Stomach (tissue), 19 donors: ENCODE measurements at places on chromosomes 16 and 17.

- no peak overlapping the region for H3K27ac ChIP-seq
- no peak overlapping the region for H3K4me3 ChIP-seq
- no peaks in the 10 kb centered on the region for H3K27me3 ChIP-seq
- H3K36me3 ChIP-seq: no peaks in the 10 kb centered on the region
These were observed 111.2 kb downstream of the GNAO1 start for GRCh38 chr16:56302506-56302905.

DNA sequence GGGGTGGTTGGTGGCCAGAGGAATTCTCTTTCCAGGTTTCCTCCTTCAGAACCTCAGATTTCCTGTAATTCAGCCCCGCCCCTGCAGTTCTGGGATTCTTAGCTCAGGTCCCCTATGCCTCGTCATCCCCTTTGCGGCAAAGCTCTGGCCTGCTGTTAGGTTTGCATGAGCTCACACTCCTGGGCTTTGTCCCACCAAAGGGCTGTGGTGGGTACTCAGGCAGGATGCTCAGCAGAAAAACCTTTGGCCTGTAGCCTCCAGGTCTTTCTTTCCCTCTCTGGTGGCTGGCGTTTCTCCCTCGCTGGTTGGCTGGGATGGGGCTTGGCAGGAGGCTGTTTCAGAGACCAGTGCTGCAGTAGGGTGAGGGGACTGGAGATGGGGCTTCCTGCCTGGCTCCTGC lies 9.6 kb upstream of the PLEKHG4 start:
- no peaks in the 10 kb centered on the region for H3K27me3 ChIP-seq
- DNase-seq: no peak
- no peaks in the 10 kb centered on the region for H3K4me1 ChIP-seq
- no peaks in the 10 kb centered on the region for H3K36me3 ChIP-seq
- H3K27ac ChIP-seq: no peak overlapping the region

GRCh38 chr17:15124264-15124595 lies 140.9 kb downstream of the PMP22 start:
- DNase-seq: no peak
- peaks cover 5% of the 10 kb centered on the region for H3K4me1 ChIP-seq
- H3K4me3 ChIP-seq: no peak overlapping the region
- H3K27ac ChIP-seq: no peak overlapping the region
- no peaks in the 10 kb centered on the region for H3K27me3 ChIP-seq

DNA sequence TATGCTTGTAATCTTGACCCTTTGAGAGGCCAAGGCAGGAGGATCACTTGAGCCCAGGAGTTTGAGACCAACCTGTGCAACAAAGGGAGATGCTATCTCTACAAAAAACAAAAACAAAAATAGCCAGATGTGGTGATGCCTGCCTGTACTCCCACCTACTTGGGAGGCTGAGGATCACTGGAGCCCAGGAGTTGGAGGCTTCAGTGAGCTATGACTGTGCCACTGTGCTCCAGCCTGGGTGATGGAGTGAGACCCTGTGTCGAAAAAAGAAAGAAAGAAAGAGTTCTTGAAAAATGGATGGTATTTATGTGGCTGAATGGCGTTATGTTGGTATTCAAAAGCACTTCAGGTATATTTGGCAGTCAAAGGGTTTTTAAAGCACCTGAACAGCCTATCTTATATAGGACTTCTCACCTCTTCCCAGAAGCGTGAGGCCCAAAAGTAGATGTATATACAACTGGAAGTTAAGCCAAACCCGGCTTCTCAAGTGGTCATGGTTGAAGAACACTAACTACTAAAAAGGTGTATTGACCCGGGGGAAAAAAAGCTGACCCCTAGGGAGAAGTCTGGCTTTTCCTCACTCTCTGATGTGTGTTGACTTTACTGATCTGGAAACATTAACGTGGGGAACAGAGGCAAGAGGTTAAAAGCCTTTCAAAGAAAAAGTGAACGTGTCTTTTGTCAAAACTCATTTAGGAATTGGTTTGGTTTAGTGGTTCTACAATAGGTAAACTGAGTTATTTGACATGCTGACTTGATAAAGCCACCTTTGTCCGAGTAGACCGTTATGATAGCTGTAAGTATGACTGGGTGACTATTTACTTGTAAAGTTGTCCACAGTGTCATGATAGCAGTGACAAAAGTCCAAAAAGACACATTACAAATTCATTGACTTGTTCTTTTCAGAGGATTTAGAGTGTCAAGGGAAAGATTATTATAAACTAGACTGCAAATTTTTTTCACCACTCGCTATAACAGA lies 183.4 kb downstream of the IRX3 start:
- no peak overlapping the region for H3K4me3 ChIP-seq
- H3K27me3 ChIP-seq: no peaks in the 10 kb centered on the region
- DNase-seq: no peak
- no peaks in the 10 kb centered on the region for H3K4me1 ChIP-seq

- no peak overlapping the region for H3K4me3 ChIP-seq
- no peak for DNase-seq
- H3K36me3 ChIP-seq: no peaks in the 10 kb centered on the region
- no peaks in the 10 kb centered on the region for H3K27me3 ChIP-seq
- peaks cover 12% of the 10 kb centered on the region for H3K4me1 ChIP-seq
These were observed 24.1 kb upstream of the CIITA start for GRCh38 chr16:10852948-10853347.

DNA sequence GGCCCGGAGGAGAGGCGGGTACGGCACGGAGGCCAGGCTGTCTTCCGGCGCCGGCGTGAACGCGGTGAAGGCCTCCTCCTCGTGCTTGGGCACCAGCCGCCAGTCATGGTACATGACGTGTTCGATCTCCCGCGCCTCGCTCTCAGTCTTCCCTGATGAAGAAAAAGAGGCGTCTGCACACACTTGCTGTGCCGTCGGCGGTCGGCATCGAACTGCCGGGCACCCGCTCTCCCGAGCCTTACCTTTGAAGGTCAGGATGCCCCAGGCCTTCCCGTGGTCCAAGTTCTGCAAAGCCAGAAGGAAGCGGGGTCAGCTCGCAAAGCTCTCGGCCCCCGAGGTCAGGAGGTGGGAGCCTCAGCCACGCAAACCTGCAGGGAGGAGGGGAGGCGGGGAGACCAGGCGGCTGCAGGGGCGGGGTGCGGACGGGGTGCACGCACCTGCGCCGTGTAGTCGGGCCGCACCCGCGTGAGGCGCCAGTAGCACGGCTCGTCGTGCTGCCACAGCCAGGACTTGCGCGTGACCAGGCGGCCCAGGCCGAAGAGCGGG lies at the start of gene EME2:
TSS of gene EME2 (plus strand) at position 449 of the 546 bp plus-strand sequence. CDS start 418 bp downstream, outside the sequence.
- H3K27ac ChIP-seq: peak within 1 kb of the TSS; percentile 97
- no peaks in the 10 kb centered on the region for H3K27me3 ChIP-seq
- H3K36me3 ChIP-seq: peaks cover 50% of the 10 kb centered on the region
- H3K4me1 ChIP-seq: peaks cover 58% of the 10 kb centered on the region
- no peak for DNase-seq
